Activated CD4-positive, alpha-beta T cell treated with anti-CD3 and anti-CD28 coated beads, Interleukin-2, amount 10 ng/mL, durations not matched to agents 7 days and 5 days (primary cell): ENCODE measurements at places on chromosomes 4 and X.
A peak's percentile ranks its signal among the peaks of the same experiment; 100 is the strongest.

- no peak for DNase-seq
These were observed 250.9 kb upstream of the MAOA start for GRCh38 chrX:43405191-43405590.

GRCh38 chr4:163757219-163757618 lies 262.7 kb downstream of the TMA16 start:
- DNase-seq = no peak

GRCh38 chrX:19776753-19777152 lies 110.6 kb downstream of the SH3KBP1 start:
- DNase-seq = peak; percentile 67

DNA sequence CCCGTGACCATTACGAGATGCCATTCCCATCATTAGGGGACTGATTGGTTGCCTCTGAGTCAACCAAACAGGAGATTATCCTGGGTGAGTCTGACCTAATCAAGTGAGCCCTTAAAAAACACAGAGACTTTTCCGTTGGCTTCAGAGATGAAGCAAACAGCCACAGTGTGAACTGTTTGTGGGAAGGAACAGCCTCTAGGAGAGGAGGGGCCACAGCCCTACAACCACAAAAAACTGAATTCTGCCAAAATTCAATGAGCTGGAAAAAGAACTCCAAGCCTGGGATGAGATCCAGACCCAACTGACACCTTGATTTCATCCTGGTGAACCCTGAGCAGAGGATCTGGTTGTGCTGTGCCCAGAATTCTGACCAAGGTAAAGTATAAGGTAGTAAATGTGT lies 31.3 kb upstream of the TBL1X start:
- no peak for DNase-seq

- no peak for DNase-seq
These were observed 37.3 kb downstream of the RRAGB start for GRCh38 chrX:55754861-55755294.

GRCh38 chr4:6379767-6380745 lies 92.4 kb downstream of the PPP2R2C start:
- no peak for DNase-seq

DNA sequence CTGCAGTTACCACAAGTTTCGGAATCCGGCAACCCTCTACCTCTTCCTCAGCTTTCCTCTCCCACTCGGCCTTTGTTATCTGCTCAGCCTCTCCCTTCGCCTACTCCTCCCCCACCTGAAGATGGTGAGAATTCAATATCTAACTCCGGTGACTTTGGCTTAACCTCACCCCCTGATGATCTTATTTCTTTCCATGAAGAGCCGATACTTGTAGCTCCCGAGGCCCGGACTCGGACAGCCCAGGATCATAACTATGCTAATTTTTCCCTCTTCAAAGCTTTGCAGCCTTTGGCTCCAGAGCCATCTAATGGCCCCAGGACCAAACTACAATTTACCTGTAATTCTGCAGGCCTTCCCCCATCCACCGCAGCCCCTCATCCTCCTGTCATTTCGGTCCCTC lies 32.0 kb upstream of the MGST2 start:
- DNase-seq = no peak

- no peak for DNase-seq
These were observed 278.9 kb upstream of the GIMD1 start for GRCh38 chr4:106647451-106647850.

DNA sequence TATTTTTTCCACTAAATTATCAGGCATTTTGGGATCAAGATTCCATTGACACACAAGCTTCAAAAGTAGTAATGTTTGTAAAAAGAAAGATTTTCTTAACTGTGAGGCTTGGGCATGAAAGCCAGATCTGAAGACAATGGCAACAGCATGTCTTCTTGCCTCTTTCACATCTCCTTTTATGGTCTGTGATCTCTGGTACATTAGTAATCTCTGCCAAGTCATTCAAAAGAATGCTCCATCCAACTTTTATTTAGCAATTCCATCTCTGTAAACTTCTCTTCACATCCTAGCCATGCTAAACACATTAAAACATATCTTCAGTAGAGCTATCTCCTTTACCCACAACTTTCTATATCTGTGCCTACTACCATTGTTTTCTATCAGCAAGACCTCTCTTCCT lies 465.4 kb downstream of the FAT4 start:
- no peak for DNase-seq

DNA sequence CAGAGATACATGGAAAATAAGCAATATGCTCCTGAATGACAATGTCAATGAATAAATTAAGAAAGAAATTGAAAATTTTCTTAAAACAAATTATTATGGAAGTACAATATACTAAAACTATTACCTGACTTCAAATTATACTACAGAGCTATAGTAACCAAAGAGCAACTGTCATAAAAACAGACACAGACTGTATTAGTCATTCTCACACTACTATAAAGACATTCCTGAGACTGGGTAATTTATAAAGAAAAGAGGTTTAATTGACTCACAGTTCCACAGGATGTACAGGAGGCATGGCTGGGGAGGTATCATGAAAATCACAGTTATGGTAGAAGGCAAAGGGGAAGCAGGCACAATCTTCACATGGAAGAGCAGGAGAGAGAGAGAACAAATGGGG lies 60.0 kb upstream of the CYSLTR1 start:
- DNase-seq = no peak
